CD14-positive monocyte (primary cell): ENCODE measurements at places on chromosomes 4 and X.

GRCh38 chrX:10156199-10157031 lies at the start of gene CLCN4:
Gene CLCN4 (plus strand): TSS chrX:10156975. CDS start chrX:10185033, 28,058 bp downstream.
- peak; percentile 18 for DNase-seq

DNA sequence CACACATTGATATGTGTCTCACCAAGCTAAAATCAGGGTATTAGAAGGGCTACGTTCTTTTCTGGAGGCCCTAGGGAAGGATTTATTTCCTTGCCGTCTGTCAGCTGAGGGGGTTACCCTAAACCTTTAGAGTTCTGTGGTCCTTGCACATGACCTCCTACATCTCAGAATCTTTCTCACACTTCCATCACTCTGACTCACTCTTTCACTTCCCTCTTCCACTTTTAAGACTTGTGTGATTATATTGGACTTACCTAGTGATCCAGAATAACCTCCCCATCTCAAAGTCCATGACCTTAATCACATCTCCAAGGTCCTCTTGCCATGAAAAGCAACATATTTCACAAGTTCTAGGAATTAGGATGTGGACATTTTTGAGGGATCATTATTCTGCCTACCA lies 53.6 kb upstream of the FUNDC1 start:
- DNase-seq = peak; percentile 62

DNA sequence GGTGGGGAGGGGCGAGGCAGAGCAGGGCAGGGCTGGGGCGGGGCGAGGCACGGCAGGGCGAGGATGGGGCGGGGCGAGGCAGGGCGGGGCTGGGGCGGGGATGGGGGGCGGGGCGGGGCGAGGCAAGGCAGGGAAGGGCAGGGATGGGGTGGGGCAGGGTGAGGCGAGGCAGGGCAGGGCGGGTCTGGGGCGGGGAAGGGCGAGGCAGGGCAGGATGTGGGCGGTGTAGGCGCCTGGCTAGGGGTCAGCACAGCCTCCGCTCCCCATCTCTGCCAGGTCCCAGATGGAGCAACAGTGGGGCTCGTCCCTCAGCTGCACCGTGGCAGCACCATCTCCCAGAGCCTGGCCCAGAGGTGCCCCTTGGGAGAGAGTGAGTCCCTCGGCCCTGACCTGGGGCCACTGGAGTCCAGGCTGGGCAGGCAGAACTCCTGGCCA lies 4.2 kb upstream of the SRPK3 start:
- DNase-seq = no peak

DNA sequence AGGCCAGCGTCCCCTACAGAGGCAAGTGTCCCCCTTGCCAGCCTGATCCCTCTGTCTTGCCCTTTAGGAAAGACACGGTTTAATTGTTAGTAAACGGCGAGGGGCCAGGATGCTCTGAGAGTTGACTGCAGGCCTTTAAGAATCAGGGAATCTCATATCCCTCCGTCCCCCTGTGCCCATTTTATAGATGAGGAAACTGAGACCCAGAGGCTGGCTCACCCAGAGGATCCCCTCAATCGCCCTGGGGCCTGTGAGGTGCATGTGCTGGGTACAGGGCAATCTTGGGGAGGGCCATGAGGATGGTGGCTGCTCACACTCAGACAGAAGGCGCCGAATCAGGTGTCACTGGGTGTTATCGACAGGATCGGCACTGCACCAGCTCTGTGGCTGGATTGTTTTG lies 575 bp downstream of the ZNF185 start:
- no peak for DNase-seq

- DNase-seq = no peak
These were observed 94.0 kb downstream of the FBXO8 start for GRCh38 chr4:174189392-174190015.

- no peak for DNase-seq
These were observed 352.7 kb upstream of the IGFBP7 start for GRCh38 chr4:57462843-57463242.

DNA sequence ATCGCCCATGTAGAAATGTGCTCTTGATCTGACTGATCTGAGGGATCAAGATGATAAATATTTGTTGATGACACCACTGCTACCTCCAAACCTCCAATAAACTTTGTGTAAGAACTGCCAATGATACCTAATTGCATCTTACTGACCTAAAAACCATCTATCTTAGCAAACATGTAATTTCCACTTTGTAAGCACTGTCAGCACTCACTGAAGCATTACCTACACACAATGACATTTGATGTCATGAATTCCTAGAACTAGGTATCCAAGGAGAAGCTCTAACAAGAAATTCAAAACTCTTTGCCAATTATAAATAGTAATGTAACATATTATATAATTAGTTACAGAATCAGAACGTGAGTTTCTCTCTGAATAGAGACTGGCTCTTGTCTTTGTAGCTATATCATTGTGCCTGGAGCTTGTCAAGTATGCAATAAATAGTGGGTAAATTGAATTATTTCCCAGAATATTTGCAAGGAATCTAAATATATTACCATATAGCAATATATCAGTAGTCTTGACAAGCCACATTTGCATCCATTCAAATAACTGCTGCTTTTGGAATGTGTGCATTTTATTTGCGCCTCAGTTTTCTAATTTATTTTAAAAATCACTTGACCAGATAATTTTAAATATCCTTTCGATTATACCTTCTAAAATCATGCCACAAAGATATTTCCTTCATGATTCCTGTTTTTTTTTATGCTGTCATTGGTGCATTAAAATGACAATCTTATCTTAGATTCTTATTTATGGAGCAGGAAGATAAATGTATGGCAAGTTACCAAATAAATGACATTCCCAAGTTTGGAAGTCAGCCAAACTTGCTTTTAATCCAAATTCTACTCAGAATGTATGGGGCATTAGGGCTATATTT lies 232.3 kb upstream of the NEIL3 start:
- DNase-seq = no peak

DNA sequence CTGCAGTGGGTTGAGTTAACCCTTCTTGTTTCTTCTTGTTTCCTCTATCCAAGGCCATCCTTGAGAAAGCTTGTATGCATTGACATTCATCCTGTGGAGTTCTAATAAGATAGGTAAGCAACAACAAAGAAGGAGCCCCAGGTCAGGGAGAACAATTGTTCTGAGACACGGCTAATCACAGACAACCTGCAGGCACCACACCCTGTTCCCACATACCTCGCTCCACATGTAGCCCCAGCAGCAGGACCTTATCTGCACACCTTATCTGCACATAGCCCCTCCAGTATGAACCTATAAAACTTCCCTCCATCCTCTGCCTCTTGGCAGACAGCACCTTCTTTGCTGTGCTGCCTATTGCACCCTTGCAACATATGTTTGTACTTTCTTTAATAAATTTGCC lies 129.1 kb downstream of the MSL3 start:
- no peak for DNase-seq

DNA sequence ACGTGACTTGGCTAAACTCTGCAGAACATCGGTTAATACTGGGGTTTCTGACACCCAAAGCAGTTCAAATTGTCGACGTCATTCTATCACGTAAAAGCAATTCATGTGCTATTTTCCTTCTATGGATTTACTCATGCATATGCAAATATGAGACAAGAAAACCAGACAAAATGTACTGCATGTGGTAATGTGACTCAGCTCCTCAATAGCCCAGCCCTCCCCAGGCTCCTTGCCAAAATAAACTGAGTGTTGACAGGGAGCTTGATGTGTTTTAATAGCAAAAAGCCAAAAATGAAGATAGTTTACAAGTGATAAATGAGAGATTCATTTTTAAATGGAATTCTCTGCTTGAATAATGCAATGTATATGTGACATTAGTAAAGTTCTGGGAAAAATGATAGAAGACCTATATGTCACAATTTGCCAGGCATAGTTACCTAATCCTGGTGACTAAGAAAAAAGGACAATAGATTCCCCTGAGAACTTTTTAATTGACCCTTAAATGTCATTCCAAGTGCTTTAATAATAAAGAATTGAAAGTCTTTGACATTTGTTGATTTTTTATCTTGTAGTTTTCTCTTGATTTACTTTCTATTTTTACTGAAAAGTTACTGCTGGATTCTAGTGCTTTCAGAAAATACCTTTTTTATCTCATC lies 1700.6 kb upstream of the TENM3 start:
- DNase-seq = no peak

- DNase-seq = no peak
These were observed 46.9 kb upstream of the SLC39A8 start for GRCh38 chr4:102392033-102392744.

DNA sequence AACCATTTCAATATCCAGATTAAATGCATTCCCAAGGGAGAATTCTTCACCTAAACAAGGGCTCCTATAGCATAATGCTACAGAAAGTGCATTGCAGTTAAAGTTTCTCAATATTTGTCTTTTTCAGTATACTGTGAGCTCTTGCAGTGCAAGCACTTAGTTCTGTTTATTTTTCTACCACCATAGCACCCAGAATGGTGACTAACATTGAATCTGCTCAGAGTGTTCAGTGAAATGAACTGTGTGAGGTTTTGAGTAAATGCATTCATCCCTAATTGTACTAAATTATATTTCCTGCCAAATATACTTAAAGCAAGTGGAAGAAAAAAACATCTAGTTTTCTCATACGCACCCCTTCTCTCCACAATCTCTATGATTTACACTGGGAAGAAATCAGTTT lies 383.9 kb downstream of the PCDH7 start:
- DNase-seq = no peak

DNA sequence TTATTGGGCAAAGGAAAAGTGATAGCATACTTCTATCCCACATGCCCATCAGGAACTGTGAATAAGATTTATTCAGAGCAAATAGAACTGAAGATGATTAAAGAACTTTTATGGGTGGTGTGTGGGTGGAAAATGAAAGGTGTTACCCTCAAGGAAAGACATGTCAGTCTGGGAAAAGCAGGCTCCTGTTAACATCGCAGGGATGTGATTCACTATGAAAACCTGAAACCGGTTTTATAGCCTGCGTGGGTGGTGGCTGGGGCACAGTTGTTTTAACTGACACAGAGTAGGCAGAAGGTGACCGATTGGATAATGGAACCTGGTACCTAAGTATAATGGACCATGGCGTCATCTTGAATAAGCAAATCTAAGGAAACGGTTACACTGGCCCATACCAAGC lies 61.3 kb upstream of the CASK start:
- no peak for DNase-seq

GRCh38 chr4:90174621-90175023 lies 47.4 kb downstream of the CCSER1 start:
- DNase-seq = no peak

- DNase-seq = no peak
These were observed 292.1 kb upstream of the ANKRD50 start for GRCh38 chr4:125004676-125005075.

GRCh38 chr4:123919576-123920098 lies 523.0 kb downstream of the SPRY1 start:
- no peak for DNase-seq

DNA sequence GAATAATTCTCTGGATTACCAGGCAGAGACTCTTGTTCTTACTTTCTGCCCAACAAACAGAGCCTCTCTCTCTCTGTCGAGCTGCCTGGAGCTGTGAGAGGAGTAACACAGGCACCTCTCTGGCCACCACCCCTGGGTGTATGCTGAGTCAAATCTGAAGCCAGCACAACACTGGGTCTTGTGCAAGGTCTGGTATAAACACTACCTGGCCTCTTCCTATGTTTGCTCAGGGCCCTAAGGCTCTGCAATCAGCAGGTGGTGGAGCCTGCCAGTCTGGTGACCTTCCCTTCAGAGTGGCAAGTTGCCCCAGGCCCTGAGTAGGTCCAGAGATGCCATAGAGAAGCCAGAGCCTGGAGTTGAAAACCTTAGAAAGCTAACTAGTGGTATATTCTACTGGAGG lies 139.9 kb downstream of the CPXCR1 start:
- DNase-seq = no peak

- no peak for DNase-seq
These were observed 189.4 kb downstream of the MAB21L2 start for GRCh38 chr4:150771382-150771781.

GRCh38 chr4:52358883-52359321 lies 300.2 kb downstream of the USP46 start:
- no peak for DNase-seq

DNA sequence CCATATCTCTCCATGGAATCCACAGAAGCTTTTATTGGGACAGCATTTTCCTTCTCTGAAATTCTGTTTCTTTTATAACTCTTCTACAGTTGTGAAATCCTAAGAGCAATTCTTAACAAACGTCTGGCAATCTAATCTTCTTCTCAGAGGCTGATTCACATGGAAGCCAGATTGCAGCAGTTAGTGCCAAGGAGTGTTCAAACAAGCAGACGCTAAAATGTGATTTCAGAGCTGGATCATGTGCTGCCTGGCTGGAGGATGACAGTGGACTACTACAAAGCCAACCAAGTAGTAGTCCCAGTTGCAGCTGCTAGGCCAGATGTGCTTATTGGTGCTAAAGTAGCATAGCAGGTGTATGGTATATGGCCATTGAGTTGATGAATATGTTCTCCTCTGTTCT lies 27.7 kb upstream of the GLRB start:
- no peak for DNase-seq

- no peak for DNase-seq
These were observed 43.9 kb downstream of the GABRB1 start for GRCh38 chr4:47075262-47075661.

- DNase-seq = no peak
These were observed 51.5 kb upstream of the TRPC3 start for GRCh38 chr4:122003335-122003734.

GRCh38 chr4:72442715-72443114 lies 126.3 kb downstream of the ADAMTS3 start:
- DNase-seq = no peak

- no peak for DNase-seq
These were observed 153.8 kb upstream of the AGA start for GRCh38 chr4:177596035-177596434.

DNA sequence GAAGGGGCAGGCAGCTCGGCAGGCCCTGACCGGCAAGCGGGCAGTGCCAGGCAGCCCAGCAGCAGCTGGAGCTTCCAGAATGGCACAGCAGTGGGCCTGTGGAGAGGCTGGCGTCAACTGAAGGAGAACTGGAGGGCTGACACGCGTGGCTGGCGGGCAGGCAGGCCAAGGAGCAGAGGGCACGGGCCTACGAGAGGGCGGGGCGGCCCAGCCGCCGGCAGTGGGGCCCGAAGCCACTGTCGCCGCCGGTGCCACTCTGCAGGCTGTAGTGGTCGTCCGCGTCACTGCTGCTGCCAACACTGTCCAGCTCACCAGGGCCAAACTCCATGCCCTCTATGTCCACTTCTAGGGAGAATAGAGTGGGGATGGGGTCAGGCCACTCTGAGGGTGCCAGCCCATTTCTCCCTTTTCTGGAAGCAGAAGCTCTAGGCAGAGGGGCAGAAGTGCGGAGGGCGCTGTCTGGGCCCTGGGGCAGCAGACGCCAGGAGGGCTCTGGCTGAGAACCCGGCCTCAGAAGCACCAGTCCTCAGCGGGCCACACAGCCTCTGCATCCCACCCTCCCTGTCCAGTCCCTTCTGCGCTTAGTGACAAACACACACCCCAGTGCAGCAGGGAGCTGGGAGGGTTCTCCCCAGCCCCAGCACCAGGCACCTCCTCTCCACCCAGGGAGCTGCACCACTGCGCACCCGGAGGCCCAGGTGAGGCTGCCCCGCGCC lies 8.6 kb upstream of the HAUS3 start:
- no peak for DNase-seq

- no peak for DNase-seq
These were observed 222.6 kb upstream of the RASGEF1B start for GRCh38 chr4:81694176-81694913.
